ENCODE measurements at places on chromosomes 5 and 9.

- DNase-seq, result no peak
These were observed 17.2 kb downstream of the LAMC3 start for GRCh38 chr9:131025953-131026858.

DNA sequence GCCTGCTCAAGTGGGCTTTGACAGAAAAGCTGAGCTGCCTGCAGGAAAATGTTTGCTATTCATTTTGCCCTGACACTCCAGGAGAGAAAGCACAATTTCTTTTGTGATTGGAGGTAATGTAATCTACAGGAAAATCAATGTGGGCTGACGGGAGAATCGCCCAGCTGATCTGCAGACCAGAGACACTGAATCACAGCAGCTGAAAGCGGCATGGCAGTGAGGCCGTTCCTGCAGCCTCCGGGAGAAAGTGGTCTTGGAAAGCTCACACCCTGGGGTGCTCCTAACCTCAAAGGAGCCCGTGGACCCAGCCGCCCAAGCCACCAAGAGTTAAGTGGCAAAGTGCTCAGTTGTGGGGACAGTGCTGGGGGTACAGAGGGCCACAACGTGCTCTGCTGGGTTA, 593.6 kb downstream of the BNC2 start:
- DNase-seq, result no peak

GRCh38 chr5:17992291-17992690, 358.0 kb downstream of the TAF11L14 start:
- DNase-seq, result no peak

GRCh38 chr9:93232388-93232960, 48.5 kb downstream of the WNK2 start:
- no peak for DNase-seq

DNA sequence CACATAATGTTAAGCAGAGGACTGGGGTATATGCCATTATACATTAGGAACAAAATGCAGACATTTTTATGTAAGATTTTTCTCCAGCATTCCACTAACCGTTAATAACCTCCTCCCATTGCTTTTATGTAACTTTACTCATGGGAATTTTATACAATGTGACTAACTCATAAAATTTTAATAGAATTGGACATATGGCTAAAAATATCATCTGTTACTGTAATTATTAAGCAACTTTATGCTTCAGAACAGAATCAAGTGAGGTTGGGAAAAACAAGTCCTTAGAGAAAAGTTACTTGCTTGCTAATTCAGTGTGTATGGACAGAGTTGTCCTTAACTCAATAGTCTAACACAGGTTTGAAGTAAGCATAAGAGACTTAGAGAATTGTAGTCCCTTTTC, 54.8 kb upstream of the PCSK1 start:
- DNase-seq, result no peak

GRCh38 chr5:148384380-148384737, 601 bp downstream of the FBXO38 start:
- DNase-seq, result no peak

DNA sequence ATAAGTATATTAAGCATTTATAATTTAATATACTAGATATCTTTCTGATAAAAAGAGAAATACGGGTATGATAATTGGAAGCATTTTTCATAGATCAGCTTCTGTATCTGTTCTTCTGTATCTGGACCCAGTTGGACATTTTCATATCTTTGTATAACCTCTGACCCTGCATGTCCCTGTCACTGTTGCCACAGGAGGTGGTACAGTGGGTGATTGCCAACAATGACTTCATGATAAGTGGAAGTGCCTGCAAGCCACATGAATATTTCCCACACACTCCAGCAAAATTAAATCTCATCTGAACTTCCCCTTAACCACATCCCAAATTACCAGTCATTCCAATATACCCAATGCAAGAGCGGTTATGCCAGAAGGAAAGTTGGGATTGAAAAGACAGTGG, 376.4 kb downstream of the ARRDC3 start:
- no peak for DNase-seq

- no peak for DNase-seq
These were observed 478.5 kb upstream of the DMAC1 start for GRCh38 chr9:8278048-8278447.

DNA sequence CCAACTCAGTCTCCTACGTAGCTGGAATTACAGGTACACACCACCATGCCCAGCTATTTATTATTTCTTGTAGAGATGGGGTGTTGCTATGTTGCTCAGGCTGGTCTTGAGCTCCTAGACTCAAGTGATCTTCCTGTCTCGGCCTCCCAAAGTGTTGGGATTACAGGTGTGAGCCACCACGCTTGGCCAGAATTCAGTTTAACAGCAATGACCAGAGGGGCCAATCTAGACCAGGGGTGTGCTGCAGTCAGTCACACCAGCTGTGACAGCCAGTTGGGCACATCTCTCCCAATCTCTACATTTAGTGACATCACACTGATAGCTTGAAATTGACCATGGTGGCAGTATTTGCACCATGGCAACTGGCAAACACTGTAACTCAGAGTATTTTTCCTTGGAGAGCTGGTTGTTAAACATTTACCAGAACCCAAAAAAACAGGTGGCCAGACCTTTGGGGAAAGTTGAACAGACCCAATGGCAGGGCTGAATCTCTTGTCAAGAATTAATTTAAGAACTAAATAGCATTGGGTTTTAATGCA, 67.7 kb upstream of the UBTD2 start:
- DNase-seq, result no peak

DNA sequence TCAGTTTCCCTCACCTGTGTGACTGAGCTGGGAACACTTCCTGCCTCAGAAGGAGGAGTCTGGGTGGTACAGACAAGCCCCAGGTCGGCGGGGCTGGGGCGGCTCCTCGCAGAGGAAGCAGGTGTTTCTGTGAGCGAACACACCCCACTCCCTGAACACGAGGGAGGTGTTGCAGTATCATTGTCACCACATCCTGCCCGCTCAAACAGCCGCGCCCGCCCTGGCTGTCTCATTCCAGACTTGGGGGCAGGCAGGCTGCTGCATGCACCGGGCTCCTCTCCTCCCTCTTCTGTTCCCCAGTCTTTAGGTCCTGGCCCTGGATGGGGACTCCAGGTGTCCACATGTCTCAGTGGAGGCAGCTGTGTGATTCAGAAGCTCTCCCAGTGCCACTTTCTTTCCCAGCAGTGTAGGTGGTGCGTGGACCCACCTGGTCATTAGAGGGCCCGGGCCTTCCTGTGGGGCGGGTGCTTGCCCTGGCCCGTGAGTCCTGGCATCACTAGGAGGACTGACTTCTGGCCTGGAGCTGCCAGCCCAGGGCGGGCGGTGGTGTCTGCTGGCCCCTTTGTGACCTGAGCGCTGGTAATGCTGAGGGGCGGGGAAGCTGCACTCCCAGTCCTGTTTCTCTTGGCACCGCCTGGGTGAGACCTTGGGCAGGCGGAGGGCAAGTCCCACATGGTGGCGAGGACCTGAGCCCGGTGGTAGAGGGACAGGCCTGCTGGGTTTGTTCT, 18.3 kb upstream of the PHYHD1 start:
- DNase-seq, result no peak

- no peak for DNase-seq
These were observed at the start of gene PHF24 for GRCh38 chr9:34957492-34958410. Gene PHF24 (plus strand): TSS chr9:34958285. CDS start chr9:34971299, 13,014 bp downstream.

- DNase-seq, result no peak
These were observed 42.8 kb upstream of the TCF7 start for GRCh38 chr5:134071614-134072207.

- DNase-seq, result no peak
These were observed 205.0 kb upstream of the ACTBL2 start for GRCh38 chr5:57687596-57687995.

GRCh38 chr5:180341595-180341994, 11.5 kb downstream of the GFPT2 start:
- no peak for DNase-seq

DNA sequence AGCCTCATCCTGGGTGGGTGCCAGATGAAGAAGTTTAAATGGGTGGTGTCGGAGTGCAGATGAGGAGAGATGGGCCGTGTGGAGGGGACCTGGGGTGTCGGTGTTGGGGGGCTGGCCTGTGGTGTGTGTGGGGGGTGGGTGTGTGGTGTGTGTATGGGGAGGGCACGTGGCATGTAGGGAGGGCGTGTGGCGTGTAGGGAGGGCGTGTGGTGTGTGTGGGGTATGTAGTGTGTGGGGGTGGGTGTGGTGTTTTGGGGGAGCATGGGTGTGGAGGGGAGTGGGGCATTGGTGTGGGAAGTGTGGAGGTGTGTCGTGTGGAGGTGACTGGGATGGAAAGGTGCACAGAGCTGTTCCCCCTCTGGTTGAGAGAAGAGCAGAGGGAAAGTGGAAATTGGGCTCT, 34.5 kb downstream of the SLC46A2 start:
- no peak for DNase-seq

DNA sequence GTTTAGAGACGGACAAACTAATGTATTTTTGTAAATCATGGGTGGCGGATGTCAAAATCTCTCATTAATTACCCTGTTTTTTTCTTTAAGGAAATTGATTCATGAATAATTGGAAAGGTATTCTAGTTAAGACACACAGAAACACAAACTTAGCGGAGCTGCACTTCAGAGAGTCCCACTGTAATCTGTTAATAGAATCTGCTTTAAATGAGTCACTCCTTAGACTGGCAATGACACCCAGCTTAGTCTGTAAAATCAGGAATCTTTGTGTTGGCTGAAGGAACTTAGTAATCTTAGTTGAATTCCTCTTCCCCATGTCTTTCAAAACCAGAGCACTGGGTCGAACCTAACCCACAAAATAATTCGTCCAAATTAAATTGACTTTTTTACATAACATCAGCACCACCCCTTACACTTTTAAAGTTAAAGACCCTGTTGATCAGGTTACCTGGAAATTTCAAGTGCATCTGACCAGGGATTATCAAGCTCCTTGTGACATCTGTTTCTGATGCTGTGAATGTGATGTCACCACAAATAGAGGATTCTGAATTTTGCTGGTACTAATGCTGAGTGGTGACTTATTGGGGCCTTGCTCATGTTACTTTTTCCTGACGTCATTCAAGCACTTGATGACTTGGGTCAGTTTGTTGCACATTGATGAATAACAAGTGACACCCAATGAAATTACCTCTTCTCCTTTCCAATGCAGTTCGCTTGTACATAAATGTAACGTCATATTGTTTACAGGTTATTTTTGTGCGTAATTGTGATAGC, 313.6 kb downstream of the KCTD16 start:
- DNase-seq, result no peak

- DNase-seq, result no peak
These were observed 254.1 kb downstream of the CDH18 start for GRCh38 chr5:19733612-19734495.

- DNase-seq, result no peak
These were observed 60.6 kb downstream of the SHB start for GRCh38 chr9:38008168-38009034.

- no peak for DNase-seq
These were observed 1.7 kb downstream of the RGS14 start for GRCh38 chr5:177359451-177359851.
